ENCODE measurements at places on chromosomes 13 and 19. TPM values are rescaled to one million over a fixed set of nuclear protein-coding genes. Genes with fewer than 3 reads are reported as not detected.

GRCh38 chr13:41462427-41462826, 5.1 kb downstream of the RGCC start:
- ATAC-seq = no peak

DNA sequence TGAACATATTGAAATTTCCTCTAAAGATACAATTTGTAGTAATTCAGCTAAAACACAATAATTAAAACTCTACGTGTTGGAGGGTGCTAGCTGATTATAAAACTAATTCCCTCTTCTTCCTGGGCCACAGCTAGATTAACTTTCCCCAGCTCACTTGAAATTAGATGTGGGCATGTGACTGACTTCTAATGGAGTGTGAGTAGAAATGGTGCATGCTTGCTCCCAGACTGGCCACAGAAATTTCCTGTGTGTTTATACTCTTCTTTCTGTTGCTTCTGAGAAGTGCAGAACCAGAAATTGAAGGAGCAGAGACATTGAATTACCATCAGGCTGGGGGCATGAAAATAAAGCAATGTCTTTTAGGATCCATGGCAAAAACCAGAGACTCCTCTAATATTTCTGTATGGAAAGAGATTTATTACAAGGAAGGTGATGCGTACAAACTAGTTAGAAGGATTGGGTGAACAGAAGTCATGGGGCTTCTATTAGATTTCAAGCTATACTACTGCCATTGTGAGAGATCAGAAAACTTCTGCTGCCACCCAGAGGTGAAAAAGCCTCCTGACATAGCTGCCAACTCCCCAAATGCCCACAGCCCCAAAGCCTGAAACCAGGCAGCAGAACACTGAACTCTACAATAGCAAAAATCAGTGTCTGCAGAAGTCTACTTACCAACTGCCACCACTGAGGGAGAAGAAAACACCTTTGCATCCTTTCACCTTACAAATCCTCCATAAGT, 379.2 kb upstream of the MIR17HG start:
- ATAC-seq = no peak

The DCLK1 gene
- total RNA-seq = 1.5 TPM

DNA sequence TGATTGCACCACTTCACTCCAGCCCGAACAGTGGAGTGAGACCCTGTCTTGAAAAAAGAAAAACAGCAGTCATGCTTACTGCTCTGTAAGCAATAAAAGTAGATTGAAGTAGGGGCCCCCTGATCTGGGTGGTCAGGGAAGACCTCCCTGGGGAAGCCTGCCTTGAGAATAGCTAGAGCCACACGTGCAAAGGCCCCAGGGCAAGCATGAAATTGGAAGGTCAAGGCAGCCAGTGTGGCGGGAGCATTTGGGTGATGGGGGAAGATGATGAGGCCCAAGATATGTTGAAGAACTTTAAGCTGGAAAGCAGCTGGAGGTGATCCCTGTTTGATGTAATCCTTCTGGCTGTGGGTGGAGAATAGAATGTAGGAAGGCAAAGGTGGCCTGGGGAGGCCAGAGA, 104.4 kb downstream of the SIPA1L3 start:
- no peak for ATAC-seq

DNA sequence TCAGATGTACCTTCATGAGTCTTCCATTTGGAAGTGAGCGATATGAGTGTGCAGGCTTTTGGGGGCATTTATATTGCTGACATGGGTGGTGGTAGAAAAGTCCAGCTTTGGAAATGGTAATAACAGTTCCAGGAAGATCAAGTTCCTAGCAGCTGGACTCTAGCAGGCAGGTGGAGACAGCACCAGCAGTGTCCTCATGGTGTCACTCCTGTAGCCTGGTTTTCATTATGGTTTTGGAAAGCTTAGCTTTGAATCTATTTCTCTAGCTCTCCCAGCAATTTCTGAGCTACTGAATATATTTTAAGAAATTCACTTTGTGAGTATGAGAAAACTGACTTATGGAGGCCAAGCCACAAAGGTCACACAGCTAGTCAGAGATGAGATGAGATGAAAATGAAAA, 523.2 kb upstream of the HTR2A start:
- ATAC-seq = no peak

DNA sequence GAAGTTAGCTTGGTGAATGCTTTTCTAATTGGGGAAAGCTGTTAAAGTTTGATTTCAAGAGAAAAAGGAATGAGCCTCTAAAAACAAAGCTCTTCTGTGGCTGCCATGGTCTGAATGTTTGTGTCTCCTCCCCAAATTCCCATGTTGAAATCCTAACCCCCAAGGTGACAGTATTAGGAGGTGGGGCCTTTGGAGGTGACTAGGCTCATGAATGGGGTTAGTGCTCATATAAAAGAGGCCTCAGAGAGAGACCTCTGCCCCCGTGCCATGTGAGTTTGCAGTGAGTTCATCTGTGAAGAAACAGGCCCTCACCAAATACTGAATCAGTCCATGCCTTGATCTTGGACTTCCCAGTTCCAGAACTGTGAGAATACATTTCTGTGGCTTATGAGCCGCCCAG, 56.5 kb downstream of the ARHGEF7 start:
- no peak for ATAC-seq

DNA sequence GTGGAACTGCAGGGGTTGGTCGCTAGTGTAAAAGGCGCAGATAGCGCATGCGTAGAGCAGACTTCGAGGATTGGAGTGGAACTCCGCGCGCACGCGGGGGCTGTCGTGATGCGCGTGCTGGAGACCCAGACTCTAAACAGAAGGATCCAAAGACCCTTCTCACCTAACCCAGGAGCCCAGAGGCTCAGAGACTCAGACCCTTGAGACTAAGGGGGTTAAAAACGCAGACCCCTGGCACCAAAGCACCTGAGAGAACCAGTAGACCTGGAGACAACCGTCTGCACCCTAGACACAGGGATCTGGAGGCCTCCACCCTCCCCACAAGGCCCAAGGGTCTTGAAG, 567 bp upstream of the CTU1 start:
- ATAC-seq = peak; percentile 0

DNA sequence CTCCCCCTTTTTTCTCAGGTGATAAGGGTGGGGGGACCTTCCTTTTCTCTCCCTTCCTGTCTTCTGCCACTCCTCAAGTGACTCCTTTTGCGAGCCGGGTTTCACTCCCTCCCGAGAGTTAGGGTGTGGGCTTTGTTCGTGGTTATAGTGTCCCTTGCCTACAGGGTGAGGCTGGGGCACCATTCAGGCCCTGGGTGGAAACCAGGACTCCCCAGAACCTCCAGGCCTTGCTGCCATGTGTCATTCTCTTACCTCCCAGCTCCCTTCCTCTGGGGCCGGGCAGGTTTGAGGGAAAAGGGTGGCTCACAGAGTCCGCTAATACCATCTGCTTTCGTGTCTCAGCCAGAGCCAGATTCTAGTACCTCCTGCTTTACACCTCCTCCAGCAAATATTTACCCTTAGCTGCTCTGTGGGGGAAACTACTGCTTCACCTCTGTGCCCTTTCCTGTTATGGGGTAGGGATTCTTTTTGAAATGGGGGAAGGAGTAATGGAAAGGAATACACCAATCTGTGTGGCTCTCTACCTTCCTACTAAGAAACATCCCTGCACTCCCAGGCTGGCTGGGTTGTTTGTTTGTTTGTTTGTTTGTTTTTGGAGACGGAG, 2.8 kb downstream of the ACTN4 start:
- ATAC-seq = peak; percentile 64

DNA sequence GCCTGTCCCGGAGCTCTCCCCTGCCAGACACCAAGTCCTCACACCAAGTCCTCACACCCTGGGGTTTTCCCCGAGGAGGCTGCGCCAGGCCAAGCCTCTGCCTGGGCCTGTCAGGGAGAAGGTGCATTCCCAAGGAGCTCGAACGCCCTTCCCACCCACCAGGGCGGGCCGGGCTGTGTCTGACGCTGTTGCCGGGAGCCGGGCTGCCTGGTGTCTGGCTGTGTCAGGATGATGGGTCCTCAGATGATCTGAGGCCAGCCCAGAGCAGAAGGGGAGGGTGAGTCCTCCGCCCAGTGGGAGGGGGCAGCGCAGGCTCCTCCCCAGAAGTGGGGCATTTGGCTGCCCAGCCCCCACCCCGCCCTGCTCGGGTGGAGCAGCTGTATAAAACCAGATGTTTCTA, 2.3 kb upstream of the HAS1 start:
- peak; percentile 97 for ATAC-seq

DNA sequence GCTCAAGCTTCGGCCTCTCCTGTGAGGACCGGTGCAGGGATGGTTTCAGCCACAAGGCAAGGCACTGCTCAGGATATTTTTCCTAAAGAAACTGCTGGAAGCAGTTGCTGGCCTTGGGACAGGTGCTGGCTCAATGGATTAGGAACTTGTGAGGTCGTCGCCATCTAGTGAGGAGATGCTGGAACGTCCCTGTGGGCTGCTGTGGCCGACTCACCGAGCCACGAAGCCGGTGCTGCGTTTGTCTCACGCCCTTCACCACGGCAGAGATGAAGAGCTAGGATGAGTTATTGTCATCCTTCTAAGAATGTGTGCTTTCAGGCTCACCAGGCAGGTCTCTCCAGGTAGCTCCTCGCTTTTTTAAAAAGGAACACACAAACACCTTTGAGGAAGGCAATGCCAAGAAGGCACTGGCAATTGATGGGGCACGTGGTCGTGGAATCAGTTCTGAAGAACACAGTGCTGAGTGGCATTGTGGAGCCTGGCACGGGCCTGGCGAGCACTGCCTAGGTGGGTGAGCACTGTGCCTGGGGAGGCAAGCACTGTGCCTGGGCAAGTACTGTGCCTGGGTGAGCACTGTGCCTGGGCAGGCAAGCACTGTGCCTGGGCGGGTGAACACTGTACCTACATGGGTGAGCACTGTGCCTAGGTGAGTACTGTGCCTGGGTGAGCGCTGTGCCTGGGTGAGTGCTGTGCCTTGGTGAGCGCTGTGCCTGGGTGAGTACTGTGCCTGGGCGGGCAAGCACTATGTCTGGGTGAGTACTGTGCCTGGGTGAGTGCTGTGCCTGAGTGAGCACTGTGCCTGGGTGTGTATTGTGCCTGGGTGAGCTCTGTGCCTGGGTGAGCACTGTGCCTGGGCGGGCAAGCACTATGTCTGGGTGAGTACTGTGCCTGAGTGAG, 140.4 kb downstream of the TEX29 start:
- ATAC-seq = peak; percentile 32

DNA sequence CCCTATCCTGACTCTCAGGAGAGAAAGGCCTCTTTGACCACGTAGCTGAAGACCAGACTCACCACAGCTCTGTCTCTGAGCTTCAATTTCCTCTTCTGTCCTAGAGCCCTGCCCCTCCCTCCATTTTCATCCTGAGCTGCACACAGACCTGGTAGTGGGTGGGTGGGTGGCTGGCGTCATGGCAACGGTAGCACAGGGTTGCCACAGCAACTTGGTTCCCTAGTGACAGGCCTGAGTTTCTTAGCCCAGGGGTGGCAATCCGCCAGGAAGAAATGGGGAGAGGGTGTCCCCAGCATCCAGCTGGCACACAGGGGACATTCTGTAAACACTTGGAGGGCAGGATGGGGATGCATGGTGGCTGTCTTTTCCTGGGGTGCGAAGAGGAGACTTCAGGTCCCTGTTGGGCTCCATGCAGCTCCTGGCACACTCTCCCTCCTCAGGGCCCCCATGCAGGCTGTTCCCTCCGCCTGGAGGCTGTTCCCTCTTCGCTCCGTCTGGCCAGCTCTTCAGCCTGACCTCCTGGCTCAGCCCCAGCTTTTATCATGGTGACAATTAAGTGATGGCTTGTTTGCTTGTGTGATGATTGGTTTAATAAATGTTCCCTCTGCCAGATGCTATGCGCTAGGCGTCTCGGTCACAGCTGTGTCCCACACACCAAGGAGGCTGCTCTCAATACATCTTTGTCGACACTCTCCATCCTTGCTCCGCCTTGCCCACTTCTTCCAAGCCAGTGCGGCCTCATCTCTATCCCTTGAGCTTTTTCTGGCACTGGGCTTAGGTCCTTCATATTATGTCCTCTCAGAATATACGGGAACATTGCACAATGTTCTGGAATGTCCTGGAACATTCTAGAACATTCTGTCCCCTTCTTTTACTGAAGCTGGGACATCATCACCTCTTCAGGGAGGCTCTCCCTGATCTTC, 7.4 kb upstream of the KLHL26 start:
- peak; percentile 37 for ATAC-seq

DNA sequence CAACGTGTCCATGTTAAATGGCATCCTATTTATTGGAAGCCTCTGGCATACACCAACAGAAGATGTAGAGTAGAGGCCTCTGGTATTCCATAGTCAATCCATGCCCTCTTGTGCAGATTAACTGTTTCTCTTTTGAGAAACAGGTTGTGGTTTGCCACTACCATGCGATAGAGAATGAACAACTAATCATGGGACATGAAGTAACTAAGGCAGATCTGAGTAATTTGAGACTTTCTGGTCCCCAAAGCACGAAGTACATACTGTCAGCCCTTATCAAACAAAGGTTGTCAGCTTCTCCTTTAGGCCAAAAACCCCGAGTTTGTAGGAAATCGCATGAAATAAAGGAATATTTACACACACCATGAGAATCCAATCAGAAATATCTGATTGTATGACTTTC, 3.6 kb downstream of the ZNF121 start:
- ATAC-seq = no peak

DNA sequence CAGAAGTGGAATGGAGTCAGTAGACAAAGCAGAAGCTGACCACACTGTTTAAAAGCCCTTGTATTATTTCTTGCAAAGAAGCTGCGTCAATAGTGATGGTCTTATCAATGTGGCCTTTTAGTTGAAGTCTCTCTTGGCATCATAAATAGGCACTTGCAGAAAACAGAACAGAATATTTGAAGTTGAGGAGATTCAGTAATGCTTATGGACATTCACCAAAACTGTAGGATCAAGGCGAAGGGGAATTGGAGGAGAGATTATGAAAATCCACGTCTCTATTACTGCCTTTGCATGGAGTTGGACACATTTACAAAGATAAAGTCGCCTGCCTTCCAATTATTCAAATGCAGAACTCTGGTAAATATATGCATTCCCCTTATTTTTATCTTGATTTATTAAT, 1482.8 kb downstream of the EFNB2 start:
- no peak for ATAC-seq

The VSTM2B gene
- not detected for total RNA-seq

The HSH2D gene
- 1.3 TPM for total RNA-seq

The DLL3 gene
- total RNA-seq = not detected

GRCh38 chr13:28401303-28402056, 93.4 kb downstream of the FLT1 start:
- ATAC-seq = no peak

DNA sequence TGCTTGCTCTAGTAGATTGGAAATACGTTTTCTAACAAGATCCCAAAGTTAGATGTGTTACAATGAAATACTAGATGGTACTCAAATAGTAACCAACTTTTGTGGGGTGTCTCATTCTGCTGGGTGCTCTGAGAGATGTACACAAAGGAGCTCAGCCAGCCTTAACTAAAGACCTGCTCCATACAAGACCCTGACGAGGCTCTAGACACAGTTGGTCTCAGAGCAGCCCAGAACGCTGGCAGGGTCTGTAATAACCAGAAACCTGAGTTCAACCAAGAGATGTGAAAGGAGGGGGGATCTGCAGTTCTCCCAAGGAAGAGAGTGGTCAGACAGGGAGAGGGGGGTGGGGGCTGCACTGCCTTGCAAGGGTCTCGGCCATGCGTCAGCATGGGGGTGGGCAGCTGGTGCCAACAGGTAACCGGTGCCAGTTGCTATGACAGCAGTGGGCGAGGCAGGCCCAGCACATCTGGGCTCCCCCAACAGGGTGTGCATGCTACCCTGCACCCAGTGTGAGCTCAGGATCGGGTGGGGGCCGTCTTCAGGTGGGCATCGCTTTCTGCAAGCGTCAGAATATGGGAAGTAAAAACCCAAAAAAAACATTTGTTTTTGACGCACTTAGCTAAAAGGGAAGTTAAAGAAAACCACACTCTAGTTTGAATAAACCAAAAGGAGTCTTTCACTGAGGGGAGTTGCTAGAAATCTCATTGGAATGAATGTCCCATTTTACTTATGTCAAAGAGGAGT, 68.0 kb upstream of the GPR183 start:
- peak; percentile 78 for ATAC-seq

The IGSF23 gene
- not detected for total RNA-seq

GRCh38 chr13:65488606-65489005, 1741.5 kb downstream of the PCDH9 start:
- no peak for ATAC-seq

Data from esophagus mucosa (tissue), 1 donor.